ENCODE measurements at places on chromosomes 6 and 20.

- no peak for DNase-seq
Observed at GRCh38 chr6:148530394-148530953, 187.8 kb downstream of the SASH1 start.

DNA sequence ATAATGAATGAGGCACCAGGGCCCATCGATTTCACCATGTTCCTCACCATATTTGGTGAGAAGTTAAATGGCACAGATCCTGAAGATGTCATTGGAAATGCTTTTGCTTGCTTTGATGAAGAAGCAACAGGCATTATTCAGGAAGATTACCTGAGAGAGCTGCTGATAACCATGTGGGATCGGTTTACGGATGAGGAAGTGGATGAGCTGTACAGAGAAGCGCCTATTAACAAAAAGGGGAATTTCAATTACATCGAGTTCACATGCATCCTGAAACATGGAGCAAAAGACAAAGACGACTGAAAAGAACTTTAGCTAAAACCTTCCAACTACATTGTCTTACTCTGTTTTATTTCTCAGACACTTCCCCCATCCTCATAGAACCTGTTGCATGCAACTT lies 21.6 kb upstream of the ZBTB22 start:
- DNase-seq = no peak

DNA sequence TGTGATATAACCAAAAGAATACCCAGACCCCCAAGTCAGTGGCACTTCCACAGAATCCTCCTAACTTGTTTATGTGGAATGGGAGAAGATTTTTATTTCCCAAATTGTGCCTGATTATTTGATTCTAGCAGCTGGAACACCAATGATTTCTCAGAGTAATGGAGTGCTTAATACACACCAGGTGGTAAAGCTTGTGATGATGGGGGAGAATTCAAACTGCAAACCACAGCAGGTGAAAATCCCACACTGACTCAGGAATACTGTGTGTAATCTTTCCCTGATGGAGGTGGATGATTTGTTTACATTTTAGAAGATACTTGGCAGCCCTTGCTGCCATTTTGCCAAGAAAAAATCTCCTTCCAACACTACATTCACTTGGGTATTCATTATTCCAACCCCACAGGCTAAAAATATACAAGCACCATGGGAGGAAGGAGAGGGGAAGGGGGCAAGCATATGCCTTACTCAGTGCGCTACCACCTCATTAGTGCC lies 212.7 kb upstream of the PLN start:
- DNase-seq = no peak

GRCh38 chr6:132298344-132298949 lies 102.8 kb downstream of the MOXD1 start:
- DNase-seq = no peak

GRCh38 chr6:75943381-75943780 lies 129.1 kb downstream of the IMPG1 start:
- no peak for DNase-seq

DNA sequence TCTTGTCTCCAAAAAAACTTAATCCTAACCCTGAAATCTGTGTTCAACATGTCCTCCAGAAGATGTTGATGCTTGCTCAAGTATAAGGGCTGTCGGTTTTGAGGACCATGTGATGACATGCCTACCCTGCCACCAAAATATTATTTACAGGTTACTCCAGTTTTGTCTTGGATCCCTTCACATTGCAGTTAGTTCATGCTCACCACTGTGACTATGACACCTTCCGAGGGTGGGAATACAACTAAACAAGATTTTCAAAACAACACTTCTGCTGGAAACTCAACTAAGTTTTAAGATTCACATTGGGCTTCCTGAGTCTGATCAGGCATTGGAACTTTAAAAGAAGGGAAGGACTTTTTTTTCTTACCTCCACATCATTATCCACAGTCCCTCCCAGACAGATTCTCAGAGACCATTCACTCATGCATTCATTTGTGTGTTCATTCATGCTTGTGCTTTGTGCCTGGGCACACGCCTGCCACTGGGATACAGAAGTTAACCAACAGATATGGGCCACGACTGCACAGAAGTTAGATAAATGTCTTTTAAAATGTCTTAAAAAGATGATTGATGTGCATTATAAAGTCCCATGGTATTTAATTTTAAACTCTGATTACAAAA lies 118.7 kb upstream of the GJE1 start:
- no peak for DNase-seq

DNA sequence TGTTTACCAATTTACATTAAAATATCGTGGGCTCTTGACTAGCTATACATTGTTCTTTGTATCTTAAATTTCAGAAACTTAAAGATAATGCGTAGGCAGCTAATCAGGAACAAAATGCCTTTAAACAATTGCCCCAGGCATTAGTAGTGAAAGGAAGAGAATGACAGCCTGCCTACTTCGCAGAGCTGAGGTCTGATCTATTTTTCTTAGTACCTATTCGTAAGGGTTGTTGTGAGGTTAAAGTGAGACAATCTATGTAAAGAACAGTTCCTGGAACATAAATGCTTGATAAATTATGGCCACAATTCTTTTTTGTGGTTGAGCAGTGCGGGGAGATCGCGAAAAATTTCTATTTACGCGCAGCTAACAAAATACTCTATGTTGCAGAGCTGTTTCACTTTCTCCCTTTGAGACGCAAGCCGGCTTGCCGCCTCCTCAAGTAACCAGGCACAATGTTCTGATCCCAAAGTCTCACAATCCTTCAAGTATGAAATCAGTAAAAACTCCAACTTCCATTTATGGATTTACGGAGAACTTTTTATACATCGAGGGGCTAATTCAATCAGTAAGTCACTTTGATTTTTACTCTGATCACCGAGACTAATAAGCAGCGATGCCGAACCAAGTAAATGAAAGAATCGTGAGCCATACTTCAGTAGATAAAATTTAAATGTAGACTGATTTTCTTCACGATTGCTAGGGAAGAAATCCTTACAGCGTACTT lies 878 bp upstream of the PNRC1 start:
- peak; percentile 25 for DNase-seq

DNA sequence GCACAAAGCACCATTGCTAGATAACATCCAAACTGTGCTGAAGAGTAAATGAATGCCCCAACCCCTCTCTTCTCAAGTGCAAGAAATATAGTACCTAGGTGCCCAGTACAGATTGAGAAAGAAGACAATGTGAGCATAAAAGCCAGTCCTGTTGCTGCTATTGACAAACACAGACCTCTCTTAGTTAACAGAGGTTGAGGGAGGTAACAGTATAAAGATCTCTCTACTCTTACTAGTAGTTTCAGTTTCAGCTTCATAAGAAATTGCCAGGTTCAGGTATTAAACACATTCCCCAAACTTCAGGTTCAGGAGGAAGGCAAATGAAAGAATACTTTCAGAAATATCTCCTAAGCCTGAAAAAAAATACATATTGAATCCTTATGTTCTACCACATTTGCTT lies 31.4 kb downstream of the TBC1D32 start:
- DNase-seq = no peak

DNA sequence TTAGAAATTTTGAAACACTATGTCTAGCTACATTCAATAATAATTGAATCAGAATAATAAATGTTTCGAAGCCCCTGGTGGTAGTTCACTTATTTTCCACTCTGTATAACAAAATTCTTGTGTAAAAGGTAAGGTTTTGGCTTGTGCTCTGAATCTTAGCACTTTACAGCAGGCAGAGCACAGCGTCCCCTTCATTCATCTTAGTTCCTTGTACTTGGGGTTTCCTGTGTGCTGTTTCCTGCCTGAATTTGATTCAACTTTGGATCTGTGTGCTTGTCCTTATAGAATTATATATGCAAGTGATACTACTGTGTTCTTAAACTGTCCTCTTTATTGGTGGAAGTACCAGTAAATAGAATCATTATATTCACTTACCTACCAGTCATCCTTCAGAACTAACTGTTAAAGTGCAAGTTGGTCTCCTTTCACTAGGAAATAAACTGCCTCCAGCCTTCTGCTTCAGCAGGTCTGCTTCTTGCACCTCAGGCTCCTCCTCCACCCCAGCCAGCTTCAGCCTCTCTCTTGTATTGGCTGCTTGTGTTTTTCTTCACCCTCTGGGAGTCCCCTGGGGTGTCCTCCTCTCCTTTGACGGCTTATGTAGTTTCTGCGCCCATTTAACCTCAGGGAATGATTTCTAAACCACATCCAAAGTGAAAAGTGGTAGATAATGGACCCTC lies 28.8 kb upstream of the TULP4 start:
- DNase-seq = no peak

GRCh38 chr6:166179704-166180103 lies 12.1 kb upstream of the TBXT start:
- DNase-seq = no peak

All from stimulated activated CD8-positive, alpha-beta memory T cell treated with anti-CD3 and anti-CD28 coated beads, Interleukin-4, amount 100 ng/mL, for 1 hour (primary cell).